Activated CD4-positive, alpha-beta T cell treated with anti-CD3 and anti-CD28 coated beads, Interleukin-2, amount 50 U/mL, for 16 hours (primary cell): ENCODE measurements at places on chromosomes 3 and 15.

DNA sequence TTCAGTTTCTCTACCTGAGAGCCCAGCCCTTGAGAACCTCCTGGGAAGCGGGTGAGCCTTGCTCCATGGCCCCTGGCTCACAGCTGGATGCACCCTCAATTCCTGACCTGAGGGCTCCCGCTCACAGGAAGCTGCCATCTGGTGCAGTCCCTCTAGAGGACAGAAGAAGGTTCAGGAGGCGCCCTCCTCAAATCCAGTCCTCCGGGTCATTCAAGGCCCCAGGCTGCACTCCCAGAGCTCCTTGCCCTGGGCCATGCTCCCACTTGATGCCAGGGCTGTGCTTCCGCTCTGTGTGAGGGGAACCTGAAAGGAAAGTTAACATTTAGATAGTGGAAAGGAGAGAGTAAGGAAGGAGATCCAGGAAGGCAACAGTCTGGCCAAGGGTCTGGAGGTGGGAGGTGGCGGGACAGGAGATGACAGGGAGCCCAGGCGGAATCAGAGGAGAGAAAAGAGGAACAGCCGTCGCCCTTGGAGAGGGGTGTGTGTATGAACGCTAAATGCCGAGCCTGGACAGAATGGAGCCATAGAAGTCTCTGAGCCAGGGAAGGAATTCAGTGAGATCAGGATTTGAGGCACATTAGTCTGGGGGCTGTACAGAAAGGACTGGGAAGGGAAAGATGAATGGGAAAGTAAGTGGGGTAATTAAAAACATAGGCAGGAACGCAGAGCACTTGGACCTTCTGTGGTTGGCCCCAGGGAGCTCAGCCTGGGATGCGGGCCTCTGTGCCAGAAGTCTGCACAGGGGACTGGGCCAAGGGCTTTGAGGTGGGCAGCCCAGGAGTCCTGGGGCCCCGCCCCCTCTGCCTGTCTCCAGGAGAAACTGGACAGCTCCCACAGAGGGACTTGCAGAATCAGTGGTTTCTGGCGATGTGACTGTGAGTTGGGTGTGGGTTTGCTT is 26.1 kb downstream of the TBC1D21 start:
- no peak for DNase-seq

DNA sequence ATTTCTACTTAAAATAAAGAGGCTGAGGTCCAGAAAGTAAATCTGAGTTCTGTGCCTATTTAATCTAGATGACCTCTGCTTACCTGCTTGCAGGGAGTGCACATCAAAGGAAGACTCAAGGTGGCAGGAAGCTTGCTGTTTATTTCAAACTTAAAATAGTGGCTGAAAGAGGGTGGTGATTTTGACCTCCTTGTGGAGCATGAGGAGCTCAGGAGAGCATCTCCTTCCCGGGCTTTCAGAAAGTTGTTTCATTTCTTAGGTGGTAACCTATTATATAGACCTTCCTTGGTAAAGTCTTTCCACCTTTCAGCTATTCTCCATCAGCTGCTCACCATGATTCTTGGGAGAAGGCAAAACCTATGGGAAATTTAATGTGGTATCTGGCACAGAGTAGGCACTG is 494 bp downstream of the GCSAM start:
- DNase-seq: no peak

DNA sequence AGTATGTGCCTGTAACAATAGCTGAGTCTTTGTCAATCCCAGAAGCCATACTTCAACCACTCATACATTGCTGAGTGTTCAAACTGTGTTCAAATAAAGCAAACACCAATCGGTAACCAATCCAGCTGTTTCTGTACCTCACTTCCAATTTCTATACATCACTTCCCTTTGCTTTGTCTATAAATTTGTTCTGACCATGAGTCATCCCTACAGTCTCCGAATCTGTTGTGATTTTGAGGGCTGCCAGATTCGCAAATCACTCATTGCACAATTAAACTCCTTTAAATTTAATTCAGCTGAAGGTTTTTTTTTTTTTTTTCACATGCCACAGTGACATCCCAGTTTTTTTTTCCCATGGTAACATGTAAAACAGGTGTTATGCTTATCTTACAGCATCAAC is 870.3 kb downstream of the NAALADL2 start:
- no peak for DNase-seq

- DNase-seq: no peak
These were observed 3.1 kb upstream of the ABTB1 start for GRCh38 chr3:127669541-127670228.

DNA sequence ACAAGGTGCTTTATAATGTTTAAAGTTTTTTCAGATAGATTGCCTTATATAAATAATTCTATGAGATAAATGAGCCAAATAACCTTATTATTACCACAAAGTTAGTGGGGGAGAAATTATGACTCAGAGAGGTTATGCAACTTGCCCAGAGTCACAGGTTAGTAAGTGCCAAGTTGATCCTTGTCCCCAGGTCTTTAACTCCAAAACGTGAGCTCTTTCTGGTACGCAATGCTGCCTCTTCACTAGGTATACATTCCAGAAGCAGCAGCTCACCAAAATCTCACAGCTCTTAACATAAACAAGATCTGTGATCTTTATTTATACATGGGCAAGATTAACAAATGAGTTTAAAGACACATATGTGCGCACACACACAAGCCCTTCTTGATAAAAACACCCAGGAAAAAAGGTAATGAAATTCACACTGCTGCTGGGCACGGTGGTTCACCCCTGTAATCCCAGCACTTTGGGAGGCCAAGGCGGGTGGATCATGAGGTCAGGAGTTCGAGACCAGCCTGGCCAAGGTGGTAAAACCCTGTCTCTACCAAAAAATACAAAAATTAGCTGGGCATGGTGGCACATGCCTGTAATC is 59.8 kb upstream of the NR2F2 start:
- DNase-seq: no peak

DNA sequence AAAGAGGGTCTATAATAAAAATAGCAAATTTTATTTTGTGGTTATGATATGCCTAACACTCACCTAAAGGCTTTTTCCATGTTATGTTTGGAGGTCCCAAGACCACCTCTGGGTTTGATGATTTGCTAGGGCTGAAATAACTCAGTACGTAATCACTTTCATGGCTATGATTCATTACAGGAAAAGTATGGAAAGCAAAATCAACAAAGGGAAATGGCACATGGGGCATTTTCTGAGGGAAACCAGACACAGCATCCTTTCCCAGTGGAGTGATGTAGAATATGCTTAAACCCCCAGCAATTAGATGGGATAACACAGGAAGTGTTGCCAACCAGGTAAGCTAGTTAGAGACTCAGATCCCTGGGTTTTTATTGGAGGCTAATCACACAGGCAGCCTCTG is 701.6 kb upstream of the CBLB start:
- no peak for DNase-seq
